Germinal center (tissue), 1 donor: ENCODE measurements at places on chromosomes 5 and 9.

- DNase-seq = no peak
Measured at GRCh38 chr5:21856987-21857386, 996.2 kb downstream of the CDH12 start.

- no peak for DNase-seq
Measured at GRCh38 chr9:126465977-126466376, 139.3 kb downstream of the MVB12B start.

- DNase-seq = peak; percentile 53
Measured at GRCh38 chr9:124659099-124659659, 111.9 kb downstream of the NR6A1 start.

DNA sequence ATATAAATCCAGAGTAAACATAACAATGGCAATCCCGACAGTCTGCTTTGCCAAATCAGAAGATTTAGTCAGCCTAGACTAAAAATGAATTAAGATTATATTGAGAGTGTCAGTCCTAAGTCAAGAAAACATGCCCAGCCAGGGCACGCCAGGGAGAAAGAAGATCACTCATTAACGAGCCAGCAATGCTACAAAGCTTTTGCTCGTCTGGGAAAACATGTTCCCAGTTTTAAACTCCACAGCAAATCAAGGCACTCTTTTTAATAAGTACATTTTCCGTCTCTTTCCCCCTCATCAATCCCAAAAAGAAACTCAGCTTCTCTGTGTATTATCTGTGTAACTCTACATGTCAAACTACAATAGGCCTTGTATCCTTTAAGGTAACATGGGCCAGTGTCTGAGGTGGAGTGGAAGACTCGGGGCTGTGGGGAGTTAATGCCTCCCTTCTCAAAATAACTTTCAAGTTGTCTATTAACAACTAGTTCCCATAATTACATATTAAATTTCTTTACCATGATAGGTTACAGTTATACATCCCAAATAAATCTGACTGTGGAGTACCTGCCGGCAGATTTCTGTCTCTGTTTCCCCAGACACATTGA lies 40.9 kb downstream of the NFIB start:
- DNase-seq = no peak

- no peak for DNase-seq
Measured at GRCh38 chr5:119393746-119394145, 37.9 kb downstream of the TNFAIP8 start.

DNA sequence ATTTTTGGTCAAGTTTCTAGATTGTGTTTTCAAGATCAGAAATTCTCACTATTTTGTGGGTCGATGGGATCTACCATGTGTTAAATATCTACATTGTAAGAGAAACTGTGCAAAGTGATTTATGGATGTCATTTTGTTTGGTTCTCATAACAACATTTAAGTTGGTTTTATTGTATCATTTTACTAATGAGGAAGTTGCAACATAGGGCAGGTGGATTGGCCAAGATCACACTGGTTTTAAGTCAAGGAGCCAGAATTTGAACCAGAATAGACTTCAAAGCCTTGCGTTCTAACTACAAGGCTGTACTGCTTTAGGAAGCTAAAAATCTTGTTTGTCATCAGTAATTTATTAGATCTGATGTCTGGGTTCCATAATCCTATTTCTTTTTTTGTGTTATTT lies 23.4 kb downstream of the SH3TC2 start:
- no peak for DNase-seq
